ENCODE measurements at places on chromosomes 3 and 15.
A peak's percentile ranks its signal among the peaks of the same experiment; 100 is the strongest.

- no peak for DNase-seq
Measured at GRCh38 chr3:105622169-105622568, 246.6 kb downstream of the CBLB start.

DNA sequence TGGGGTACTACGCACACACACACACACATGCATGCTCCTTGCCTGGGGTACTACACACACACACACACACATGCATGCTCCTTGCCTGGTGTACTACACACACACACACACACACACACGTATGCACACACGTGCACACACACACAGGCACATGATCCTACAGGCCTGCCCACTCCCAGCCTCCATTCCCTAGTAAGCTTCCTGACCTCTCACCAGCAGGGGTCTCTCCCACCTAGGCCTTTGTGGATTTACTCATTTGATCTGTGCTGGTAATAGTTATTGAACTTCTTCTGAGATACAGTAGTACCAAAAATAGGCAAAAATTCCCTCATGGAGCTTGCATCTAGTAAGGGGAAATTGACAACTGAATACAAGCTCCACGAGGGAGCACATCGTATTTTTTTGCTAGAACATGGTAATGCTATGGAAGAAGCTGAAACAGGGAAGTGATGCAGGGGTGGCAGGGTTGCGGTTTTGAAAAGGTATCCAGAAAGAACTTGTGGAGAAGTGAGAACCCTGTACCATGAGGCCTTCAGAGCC, 19.1 kb downstream of the TTC21A start:
- DNase-seq = peak; percentile 33

GRCh38 chr3:48406443-48407431, 23.1 kb downstream of the PLXNB1 start:
- DNase-seq = no peak

- no peak for DNase-seq
Measured at GRCh38 chr3:50372349-50372748, 13.0 kb upstream of the TMEM115 start.

- DNase-seq = no peak
Measured at GRCh38 chr3:141064255-141064926, 13.2 kb downstream of the SPSB4 start.

- DNase-seq = no peak
Measured at GRCh38 chr3:121504618-121505017, 41.2 kb downstream of the POLQ start.

- DNase-seq = peak; percentile 55
Measured at GRCh38 chr3:45793482-45794176, 2.7 kb downstream of the SLC6A20 start.

- no peak for DNase-seq
Measured at GRCh38 chr15:90407871-90408317, 19.9 kb downstream of the IQGAP1 start.

DNA sequence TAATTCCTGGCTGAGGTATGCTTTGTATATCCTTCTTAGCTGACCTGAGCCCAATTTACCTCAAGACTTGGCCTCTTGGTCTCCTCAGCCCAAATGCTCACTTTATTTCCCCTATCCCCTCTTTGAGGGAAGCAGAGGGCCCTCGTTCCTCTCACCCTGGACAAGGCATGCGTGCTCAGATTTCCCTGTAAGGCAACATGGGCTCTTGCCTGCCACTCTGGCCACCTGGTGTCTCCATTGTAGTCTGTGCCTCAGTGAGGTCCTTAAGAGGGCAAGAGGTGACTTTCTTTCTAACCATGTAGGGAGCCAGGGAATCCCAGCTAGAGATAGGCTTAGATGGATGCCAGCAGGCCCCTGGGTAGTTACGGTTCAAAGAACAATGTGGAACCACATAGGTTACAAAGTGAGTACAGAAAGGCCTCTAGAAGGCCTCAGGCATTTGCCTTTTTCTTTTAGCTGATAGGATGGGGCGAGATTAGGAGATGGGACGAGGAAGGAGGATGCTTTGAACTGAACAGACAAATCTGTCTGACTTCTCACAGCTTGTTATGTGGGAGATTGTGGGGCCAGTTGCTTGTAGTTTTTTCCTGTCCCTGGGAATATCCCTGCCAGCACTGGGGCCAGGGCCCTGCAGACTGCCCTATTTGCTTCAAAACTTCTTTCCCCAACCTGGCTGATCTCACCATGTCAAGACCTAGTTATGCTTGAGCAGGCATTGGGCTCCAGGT, 1.1 kb upstream of the INTS14 start:
- DNase-seq = no peak

DNA sequence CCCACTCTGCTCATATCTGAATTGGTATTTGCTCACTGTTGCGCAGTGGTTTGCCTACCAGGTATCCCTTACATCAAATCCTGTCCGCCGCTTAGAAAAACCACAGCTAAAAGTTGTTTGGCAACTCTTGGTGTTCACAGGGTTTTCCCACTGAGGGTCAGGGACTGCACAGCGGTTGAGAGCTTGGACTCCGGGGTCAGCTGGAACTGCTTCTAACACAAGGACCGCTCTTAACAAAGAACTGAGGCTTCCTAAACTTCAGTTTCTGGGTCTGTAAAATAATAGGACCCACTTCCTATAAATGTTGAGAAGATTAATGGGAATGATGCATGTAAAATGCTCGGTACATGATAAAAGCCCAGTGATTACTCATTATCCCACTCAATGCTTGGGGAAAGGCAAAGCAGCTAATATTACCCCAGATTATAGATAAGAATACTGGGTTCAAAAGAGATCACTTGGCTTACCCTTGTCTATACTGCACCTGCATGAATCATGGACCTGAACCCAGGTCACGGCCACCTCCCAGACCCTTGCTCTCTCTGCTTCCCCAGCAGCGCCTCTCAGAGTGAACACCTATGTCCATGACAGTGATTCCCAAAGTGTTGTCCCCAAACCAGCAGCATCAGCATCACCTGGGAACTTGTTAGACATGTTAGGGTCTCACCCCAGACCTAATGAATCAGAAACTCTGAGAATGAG, 36.1 kb downstream of the LIPC start:
- no peak for DNase-seq

DNA sequence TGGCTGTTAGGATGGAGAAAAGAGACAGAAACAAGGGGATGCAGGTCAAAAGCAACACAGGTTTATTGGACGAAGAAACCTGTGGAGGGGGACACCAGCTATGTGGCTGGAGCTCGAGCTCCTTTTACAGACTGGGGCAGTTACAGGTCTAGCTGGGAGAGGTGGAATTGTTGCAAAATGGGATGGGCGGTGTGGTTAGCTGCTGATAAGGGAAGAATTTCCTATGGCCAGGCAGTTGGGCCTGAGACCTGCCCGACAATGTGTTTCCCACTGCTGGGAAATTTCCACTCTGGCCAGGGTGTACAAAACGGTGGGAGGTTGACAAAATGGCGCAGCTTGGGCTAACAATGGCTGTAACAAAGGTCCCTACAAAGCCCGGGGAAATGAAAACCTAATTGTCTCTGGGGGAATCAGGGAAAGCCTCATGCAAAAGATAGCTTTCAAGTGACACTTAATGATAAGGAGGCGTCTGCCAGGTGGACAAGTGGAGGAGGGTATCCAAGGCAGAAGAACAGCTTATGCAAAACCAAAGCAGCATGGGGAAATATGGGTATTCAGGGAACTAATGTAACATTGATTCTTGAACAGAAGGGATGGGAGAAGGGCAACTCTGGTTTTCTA, 137.4 kb upstream of the SGO1 start:
- no peak for DNase-seq

DNA sequence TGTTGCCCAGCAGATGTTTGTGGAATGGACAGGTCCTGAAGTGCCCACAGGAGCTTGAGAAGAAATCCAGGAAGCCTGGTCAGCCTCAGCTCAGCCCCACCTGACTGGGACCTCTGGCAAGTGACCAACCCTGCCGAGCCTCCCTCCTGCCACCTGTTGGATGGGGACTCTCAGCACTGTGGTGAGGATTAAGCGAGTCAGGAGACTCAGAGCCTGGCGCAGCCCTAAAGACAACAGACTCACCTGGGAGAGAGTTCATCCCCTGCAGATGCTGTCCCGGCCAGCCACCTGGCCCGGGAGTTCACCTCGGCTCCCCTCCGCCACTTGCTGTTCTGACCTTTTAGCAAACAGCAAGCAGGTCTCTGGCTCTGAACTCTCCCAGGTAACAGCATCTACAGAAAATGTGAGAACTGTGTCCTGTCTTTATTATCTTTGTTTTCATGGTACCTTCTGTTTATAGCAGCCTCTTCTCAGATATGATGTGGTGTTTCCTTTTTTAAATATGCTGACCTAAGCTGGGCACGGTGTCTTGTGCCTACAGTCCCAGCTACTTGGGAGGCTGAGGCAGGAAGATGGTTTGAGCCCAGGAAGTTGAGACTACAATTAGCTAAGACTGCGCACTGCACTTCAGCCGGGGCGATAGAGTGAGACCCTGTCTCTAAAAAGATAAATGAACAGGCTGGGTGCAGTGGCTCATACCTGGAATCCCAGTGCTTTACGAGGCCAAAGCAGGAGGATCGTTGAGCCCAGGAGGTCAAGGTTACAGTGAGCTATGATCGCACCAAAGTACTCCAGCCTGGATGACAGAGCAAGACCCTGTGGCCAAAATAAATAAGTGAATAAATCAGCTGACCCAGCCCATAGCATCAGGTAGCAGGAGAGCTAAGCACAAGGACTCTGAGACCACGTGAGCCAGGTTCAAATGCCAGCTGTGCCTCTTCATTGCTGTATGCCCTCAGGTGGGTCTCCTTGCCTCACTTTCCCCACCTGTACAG, 32.4 kb upstream of the SLC6A6 start:
- peak; percentile 47 for DNase-seq

- no peak for DNase-seq
Measured at GRCh38 chr15:91342097-91342496, 242.0 kb downstream of the SV2B start.

GRCh38 chr3:8743911-8744310, 10.3 kb downstream of the CAV3 start:
- DNase-seq = no peak

DNA sequence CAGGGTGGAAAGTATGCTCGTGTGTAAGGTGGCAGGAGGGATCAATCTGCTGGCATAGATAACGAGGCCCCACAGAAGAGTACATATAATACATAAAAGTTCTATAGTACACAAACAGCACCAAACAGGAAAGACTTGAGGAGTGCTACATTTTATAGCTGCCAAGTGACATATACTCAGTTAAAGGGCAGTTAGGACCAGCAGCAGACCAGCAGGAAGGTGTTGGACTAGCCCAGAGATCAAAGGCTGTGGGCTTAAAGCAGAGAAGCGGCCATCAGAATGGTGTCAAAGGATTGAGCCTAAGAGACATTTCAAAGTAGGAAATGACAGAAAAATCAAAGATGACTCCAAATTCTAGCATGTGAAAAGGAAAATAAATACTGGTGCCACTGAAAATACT, 34.5 kb downstream of the SFMBT1 start:
- DNase-seq = no peak

GRCh38 chr15:97652700-97653167, 307.8 kb upstream of the ARRDC4 start:
- peak; percentile 64 for DNase-seq

Measured in SW480 (cell line).